ENCODE measurements at places on chromosomes 3 and 15.

DNA sequence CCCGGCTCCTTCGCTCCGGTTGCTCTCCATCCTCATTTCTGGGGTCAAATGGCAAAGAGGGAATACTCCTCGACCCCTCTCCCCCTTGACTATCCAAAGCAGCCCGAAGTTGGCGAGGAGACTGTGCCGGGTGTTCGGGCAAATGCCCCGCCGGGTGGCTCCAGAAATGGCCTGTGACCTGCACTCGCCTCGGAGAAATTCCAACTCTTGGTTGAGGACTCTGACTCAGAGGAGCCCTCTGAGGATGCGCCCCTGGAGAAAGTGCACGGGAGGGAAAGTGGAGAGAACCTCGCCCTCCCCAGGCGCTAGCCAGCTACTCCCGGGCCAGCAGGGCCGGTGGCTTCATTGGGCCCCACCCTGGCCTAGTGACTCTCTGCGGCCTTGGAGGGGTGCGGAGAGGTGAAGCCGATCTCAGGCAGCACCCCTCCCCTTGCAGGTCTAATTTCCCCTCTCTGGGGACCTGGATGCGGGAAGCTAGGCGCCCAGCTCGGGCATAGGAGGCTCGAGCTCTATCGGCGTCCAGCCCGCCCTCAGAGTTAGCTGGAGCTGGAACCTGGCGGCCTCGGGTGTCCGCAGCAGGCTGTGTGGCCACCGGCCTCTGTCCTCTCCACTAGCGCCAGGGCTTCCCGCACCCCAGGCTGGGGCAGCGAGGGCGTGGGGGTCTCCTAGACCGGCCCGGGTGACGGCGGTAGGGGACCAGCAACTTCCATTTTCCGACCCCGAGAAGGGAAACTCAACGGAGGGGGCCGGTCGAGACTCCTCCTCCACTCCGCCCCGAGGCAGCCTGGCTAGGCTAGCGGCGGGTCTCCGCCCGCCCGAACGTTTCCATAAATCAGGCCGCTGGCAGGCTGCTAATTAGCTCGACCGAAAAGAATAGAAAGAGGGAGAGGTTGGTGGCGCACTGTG, 29.4 kb downstream of the NR2F2 start:
- DNase-seq, result no peak

- no peak for DNase-seq
Measured at GRCh38 chr15:33194237-33194636, 277 bp downstream of the FMN1 start.

DNA sequence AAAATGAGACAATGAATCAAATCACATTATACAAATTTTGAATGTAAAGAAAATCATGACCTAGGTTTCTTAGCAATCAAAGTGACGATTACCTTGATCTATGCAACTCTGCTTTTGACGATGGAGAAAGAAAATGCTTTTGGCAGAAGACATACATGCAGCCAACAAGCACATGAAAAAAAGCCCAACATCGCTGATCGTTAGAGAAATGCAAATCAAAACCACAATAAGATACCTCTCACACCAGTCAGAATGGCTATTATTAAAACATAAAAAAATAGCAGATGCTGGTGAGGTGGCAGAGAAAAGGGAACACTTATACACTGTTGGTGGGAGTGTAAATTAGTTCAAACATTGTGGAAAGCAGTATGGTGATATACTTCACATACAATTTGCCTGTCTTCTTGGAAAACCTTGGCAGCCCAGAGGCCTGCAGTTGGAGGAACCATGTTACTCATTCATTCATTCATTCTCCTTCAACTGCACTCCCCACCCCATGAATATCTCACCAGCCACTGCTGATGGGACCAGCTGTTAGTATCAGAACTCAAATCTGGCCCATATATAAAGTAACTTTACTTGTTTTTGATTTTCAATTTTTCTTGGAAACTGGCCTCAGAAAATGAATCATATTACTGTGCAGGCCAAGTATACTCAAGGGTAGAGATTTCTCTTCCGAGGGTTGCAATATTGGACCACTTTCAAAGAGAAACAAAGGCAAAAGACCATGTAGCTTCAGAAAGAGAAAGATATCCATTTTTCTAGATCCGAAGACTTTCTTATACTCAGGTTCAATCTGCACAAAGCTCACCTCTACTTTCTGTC, 358.6 kb upstream of the ARHGEF26 start:
- DNase-seq, result no peak

DNA sequence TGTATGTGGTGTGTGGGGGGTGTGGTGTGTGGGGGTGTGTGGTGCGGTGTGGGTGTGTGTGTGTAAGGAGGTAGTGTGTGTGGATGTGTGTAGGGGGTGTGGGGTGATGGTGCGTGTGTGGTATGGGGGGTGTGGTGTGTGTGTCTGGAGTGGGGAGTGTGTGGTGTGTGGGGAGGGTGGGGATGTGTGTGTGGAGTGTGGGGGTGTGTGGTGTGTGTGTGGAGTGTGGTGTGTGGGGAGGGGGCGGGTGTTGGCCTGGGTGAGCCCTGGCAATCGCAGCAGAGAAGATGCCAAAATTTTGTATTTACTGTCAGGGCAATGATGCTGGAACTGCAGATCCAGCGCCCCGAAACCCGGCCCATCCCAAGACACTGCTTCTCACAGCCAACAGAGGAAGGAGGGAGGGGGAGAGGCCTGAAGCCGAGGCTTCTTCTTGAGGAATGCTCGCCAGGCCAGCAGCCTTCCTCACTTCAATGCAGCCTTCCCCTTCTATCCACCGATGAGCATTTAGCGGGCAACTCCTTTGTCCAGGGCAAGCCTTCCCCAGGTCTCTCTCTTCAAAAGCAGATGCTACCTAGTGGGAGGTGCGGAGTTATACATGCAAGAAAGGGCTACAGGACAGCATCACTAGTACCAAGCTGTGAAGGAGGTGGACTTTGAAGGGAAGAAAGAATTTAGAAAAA, 11.9 kb upstream of the SRP14 start:
- no peak for DNase-seq

DNA sequence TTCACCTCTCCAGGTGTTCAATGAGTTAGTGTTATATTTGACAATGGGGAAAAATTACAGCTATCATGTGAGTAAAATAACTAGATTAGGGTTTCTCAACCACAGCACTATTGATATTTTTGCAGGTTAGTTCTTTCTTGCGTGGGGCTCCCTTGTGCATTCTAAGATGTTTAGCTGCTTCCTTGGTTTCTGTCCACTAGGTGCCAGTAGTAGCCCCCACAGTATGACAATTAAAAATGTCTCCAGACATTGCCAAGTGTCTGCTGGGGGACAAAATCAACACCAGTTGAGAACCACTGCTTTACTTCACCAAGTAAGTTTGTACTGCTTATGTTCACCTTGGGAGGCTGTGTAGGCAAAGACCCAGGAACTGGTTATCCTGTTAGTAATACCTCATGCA, 618.7 kb downstream of the EDEM1 start:
- DNase-seq, result no peak

DNA sequence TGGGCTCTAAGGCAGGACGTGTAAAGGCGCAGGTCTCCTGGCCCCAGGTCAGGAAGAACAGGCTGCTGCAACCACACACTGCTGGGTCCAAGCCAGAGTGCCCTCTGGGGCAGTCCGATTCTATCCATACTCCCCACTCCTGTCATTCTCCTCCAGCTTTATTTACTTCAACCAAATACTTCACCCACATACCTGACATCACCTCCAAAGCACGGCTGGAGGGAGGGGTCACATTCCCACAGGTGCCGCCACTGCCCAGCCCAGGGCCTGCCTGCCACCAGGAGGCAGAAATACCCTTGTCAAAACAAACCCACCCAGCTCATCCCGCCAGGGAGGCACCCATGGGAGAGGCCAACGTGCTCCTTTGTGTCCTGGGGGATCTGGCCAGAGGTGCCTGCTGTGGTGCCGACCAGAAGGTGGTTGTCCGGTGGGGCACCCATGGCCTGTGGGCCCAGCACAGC, 100.4 kb downstream of the DAPK2 start:
- no peak for DNase-seq

DNA sequence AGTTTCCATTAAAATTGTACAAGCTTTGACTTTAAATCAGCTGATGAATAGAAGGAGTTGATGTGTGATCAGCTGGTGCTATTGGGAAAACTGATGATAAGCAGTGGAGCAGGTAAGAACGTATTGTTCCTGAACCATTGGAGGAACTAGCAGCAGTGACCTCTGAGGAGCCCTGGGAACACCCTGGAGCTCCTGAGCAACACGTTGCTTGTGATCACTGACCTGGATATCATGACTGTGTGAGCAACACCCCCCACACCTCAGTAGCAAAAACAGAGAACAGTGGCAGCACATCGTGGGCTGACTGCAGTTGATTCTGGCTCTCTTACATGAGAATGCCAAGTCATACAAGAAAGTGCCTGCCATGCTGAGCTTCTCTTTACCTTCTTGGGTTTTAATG, 72.9 kb downstream of the BLM start:
- DNase-seq, result no peak

DNA sequence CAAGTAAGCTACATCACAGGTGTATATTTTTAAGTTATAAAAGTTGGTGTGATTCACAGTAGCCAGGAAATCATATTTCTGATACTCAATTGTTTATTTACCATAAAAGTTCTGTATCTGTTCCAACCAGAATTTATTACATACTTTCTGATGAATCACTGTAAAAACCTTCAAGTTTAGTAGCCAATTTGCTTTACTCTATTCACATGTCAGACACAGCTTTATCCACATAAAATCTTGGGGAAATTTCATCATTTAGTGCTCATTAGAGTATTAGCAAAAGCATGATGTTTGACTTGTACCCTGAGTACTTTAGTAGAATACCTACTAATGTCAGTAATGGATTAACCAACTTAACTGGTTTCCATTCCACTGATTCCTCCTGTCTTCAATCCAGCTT, 249.8 kb downstream of the POLQ start:
- DNase-seq, result no peak

- DNase-seq, result no peak
Measured at GRCh38 chr15:81853150-81853748, 192.6 kb downstream of the MEX3B start.

DNA sequence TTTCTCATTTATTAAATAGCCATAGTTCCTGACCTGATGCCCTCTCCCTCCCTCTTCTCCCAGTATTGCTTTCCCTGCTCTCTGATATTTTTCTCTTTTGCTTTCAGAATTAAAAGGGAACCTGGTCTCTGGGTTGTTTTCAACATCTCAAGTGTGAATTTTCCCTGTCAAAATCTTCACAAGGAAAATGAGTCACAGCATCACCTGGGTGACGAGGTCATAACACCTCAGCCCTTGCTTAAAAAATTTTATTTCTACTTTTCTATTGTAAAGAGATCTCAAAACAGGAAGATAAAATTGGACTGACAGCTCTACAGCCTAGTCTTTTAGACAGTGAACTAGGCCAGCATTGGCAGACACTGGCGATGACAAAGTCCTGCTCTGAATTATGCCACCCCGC, 40.1 kb downstream of the GAP43 start:
- no peak for DNase-seq

DNA sequence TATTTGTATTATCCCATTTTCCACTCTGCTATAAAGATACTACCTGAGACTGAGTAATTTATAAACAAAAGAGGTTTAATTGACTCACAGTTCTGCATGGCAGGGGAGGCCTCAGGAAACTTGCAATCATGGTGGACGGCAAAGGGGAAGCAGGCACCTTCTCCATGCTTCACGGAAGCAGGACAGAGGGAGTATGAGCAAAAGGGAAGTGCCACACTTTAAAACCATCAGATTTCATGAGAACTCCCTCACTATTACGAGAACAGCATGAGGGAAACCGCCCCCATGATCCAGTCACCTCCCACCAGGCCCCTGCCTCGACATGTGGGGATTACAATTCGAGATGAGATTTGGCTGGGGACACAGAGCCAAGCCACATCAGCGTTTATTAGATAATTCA, 172.8 kb downstream of the NR2F2 start:
- DNase-seq, result no peak

GRCh38 chr3:64399205-64399800, 174.0 kb upstream of the PRICKLE2 start:
- no peak for DNase-seq

- DNase-seq, result no peak
Measured at GRCh38 chr15:39979606-39980005, 45.7 kb downstream of the EIF2AK4 start.

- no peak for DNase-seq
Measured at GRCh38 chr3:162436826-162437225, 940.2 kb downstream of the OTOL1 start.

Data from CD4-positive, alpha-beta T cell treated with Interleukin-6 at 100 ng/mL for 8 hours (primary cell).